NCI-H2081 (cell line): ENCODE measurements at places on chromosomes 1 and 21.

- no peak for DNase-seq
Measured at GRCh38 chr1:218787826-218788225, 385.9 kb upstream of the LYPLAL1 start.

GRCh38 chr1:178352790-178353416 is 143.9 kb downstream of the CLEC20A start:
- no peak for DNase-seq

DNA sequence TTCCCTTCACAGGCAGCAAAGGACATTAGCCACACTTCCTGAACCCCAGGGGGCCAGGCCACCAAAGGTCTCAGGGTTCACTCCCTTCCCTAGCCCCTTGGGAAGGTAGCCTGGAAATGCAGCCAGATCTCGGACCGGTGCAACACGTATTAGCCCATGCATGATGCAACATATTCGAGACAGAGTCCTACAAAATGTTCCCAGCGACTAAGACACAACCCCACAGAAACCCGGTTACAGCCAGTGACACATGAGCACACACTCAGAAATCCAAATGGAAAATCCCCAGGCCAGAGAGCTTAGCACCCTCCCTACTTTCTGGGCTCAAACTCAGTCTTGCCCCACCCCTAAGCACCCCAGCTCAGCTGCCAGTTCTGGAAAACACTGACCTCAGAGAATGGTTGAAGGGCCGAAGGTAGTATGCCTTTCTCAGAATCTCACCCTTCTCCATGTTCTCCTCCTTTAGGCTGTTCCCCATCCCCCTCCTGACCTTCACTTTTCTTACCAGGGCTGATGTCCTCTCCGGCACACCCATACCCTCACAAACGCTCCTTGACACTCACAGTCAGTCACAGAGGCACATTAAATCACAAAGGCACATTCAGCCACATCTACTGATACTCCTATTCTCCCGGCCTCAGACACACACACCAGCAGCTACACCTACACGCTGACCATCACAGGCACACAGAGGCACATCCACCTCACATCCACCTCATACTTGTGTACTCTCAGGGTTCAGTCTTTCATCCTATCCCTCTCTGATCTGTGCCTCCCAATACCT is at the start of gene TSPAN1:
TSS of gene TSPAN1 (plus strand) at position 640 of the 784 bp plus-strand sequence. CDS start 6,021 bp downstream, outside the sequence.
- DNase-seq, result no peak

DNA sequence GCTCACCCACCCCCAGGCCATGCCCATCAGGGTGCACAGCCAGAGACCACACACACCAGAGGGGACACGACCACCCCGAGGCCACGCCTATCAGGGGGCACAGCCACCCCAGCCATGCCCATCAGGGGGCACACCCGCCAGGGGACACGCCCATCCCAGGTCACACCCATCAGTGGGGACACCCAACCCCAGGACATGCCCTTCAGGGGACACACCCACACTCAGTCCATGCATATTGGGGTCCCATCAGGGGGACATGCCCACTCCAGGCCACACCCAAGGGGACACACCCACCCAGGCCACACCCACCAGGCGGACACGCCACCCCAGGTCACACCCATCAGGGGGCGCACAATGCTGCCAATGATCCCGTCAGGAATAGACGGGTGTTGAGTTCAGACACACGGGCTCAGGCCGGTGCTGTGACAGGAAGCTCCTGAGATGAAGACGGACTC is 20.7 kb downstream of the MCM3AP start:
- no peak for DNase-seq

DNA sequence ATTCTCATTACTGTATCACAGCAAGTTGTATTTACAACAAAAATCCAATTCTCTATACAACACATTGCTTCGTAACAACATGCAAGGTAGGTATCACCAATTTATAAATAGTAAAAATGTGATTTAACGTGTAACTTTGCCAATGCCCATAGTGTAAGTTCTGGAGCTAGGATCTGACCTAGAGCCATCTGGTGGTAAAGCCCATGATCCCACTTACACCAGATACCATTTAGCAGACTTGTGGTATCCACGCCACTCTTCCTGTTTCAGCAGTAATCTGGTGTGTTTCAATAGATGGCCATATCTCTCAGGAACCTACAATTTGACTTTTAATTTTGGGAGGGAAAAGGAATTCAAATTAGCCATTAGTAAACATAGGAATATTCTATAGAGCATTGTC is 10.2 kb downstream of the SETSIP start:
- DNase-seq, result no peak

GRCh38 chr1:38818175-38818976 is 41.2 kb downstream of the RRAGC start:
- DNase-seq, result no peak

DNA sequence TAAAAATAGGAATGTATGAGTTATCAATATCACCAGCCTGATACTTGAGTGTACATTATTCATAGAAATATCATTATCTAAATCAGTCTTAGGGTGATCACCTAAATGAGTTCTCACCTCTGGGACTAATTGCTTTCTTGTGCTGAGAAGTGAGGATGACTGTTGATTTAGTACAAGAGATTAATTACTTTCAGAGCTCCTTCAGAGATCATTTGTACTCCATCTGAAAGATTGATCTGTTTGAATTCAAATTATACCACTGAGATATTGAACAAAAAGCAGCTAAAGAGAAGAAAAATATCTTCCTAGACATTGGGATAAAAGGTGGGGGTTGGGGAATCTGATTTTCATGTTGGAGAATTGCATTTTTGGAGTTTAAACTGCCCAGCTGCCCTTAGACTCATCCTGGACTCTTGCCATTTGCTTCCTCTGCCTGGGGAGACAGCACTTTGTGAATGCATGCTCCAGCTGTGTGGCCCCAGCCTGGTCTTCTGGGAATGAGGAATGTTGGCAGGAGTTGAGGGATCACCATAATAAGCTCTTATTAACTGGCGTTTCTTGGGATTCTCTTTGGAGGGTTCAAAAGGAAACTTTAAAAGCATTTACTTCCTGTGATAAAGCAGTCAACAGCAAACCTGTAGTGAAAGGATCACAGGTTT is 19.7 kb upstream of the PGBD2 start:
- DNase-seq, result no peak

GRCh38 chr21:42777064-42777756 is 102.1 kb downstream of the WDR4 start:
- DNase-seq, result no peak

- DNase-seq, result no peak
Measured at GRCh38 chr1:226325178-226325577, 16.2 kb upstream of the LIN9 start.

DNA sequence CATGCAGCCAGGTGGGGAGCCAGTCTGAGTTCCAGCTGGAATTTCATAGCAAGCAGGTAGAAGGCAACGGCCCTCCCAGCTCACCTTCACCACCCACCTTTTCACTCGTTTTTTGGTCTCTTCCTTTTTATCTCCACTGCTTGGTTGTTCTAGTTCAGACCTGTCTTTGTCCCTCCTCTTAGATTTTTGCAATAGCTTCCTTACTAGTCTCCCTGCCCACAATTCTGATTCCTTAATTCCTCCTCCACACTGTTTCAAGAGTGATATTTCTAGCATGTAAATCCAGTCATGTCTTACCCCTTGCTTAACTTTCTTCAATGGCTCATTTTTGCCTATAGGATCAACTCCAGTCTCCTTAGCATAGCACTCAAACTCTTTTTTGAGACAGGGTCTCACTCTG is 119.6 kb downstream of the TMEM53 start:
- DNase-seq, result no peak

GRCh38 chr1:202638019-202638700 is 72.1 kb downstream of the SYT2 start:
- no peak for DNase-seq
